Uterus (tissue), 4 donors: ENCODE measurements at places on chromosomes 16 and 17. TPM values are rescaled to one million over a fixed set of nuclear protein-coding genes. Genes with fewer than 3 reads are reported as not detected.

NME1 gene
- total RNA-seq = 36.2 TPM

TSPAN10 gene
- not detected for total RNA-seq

- no peak overlapping the region for H3K27ac ChIP-seq
- no peaks in the 10 kb centered on the region for H3K36me3 ChIP-seq
- H3K4me3 ChIP-seq = no peak overlapping the region
- no peaks in the 10 kb centered on the region for H3K4me1 ChIP-seq
Measured at GRCh38 chr17:81931557-81932332, 4.2 kb upstream of the MAFG start.

DNA sequence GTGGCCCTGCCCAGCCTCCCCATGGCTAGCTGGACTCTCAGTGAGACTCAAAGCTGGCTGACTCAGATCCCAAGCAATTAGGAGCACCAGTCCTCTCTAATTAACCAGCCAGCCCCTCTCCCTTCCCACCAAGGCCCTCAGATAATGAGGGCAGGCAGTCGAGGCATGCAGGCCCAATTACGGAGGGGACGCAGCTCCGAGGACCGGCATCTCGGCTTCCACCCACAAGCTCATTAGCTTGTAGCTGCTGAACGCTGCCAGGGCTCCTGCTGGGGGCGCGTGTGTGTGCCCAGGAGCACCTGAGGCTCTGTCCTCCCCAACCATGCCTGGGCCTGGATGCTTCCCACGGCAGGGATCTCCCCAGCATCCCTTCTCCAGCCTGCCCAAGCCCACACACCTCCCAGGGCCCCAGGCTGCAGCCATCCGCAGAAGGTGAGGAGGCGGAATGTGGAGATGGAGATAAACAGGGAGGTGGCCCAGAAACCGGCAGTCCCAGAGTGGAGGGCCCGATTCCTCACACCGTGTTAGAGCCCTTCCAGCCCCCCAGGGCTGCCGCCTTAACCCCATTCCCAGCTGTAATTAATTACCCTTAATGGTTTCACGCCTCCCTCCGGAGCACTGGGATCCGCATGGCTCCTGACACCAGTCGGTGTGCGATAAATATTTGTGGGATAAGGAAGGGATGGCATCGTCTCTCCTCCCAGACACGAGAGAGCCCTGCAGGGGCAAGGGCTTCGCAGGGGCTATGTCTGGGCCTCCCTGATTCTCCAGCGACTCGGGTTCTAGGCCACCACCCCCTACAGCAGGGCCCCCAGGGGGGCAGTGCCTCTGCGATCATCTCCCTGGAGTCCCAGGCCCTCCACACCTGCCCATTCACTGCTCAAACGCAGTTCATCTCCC lies 42.2 kb downstream of the RPH3AL start:
- no peaks in the 10 kb centered on the region for H3K27me3 ChIP-seq
- H3K4me3 ChIP-seq = no peak overlapping the region
- DNase-seq = no peak
- no peak overlapping the region for H3K27ac ChIP-seq

DNA sequence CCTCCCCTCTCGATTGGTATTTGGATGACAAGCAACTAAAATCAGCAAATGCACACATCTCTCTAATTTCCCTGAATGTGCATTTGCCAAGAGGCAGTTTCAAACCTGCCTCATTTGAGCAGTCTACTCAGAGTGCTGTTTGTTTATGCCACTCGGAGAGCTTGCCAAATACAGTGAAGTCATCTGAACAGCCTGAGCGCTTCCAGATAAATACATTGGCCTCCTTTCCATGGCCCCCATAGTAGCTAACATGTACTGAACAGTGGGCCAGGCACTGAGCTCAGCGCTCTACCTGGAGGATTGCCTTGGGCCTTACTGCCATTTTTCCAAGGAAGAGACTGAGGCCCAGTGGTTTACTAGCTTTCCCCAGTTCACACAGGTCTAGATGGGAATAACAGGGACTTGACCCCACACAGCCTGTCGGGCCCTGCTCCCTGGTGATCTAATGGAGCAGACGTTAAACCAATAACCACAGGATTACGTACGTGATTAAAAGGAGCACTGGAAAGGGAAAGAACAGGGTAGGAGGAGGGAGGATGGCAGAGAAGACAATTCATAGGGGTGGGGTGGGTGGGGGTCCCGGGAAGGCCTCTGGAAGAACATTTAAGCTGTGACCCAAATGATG lies 18.7 kb upstream of the ANKRD40CL start:
- peak; percentile 21 for DNase-seq
- H3K4me3 ChIP-seq = no peak overlapping the region
- no peaks in the 10 kb centered on the region for H3K4me1 ChIP-seq
- no peaks in the 10 kb centered on the region for H3K36me3 ChIP-seq

- no peaks in the 10 kb centered on the region for H3K36me3 ChIP-seq
- H3K4me3 ChIP-seq = no peak overlapping the region
- DNase-seq = no peak
- H3K27ac ChIP-seq = no peak overlapping the region
Measured at GRCh38 chr17:49327835-49328784, 33.9 kb downstream of the ZNF652 start.

DNA sequence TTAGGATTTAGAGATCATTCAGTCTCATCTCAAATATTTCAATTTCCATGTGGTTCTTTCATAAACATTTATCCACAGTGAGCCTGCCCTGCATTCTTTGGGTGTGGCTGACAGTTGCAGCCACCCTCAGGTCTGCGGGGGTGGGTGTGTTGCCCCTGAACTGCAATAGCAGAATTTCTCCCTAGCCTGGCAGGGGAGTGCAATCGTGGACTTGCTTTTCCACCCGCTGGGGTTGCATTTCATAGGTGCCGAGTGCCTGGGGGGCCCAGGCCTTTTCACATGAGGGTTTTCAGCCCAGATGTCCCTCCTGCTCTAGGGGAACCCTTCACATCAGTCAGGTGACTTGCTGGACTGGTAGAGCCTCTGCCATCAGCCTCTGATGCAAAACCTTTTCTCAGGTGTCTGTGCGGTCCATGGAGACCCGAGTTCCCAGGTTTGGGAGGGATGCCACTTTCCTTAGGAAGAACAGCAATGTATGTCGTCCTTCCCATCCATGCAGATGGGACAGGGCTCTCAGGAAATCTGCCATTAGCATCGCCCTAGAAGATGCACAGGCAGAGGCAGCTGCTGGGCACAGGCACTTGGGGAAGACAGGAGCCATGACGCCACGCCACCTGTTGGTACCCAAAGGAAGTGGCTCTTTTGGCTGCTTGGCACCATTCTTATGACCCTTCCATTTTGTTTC lies 2.4 kb upstream of the USP36 start:
- no peaks in the 10 kb centered on the region for H3K36me3 ChIP-seq
- no peaks in the 10 kb centered on the region for H3K27me3 ChIP-seq
- no peak overlapping the region for H3K4me3 ChIP-seq
- no peak for DNase-seq
- no peak overlapping the region for H3K27ac ChIP-seq

- peak overlapping the region; percentile 43 for H3K4me3 ChIP-seq
- H3K4me1 ChIP-seq = no peaks in the 10 kb centered on the region
- H3K36me3 ChIP-seq = no peaks in the 10 kb centered on the region
- H3K27ac ChIP-seq = peak overlapping the region; percentile 63
Measured at GRCh38 chr17:83078378-83079351, 744 bp upstream of the METRNL start.
